ENCODE measurements at places on chromosomes 6 and 20.

- DNase-seq, result no peak
These were observed 300.9 kb downstream of the LAMA2 start for GRCh38 chr6:129183681-129184301.

GRCh38 chr6:169938262-169938701 lies 186.9 kb downstream of the ERMARD start:
- no peak for DNase-seq

- no peak for DNase-seq
These were observed 743.8 kb upstream of the FLRT3 start for GRCh38 chr20:15081261-15081660.

DNA sequence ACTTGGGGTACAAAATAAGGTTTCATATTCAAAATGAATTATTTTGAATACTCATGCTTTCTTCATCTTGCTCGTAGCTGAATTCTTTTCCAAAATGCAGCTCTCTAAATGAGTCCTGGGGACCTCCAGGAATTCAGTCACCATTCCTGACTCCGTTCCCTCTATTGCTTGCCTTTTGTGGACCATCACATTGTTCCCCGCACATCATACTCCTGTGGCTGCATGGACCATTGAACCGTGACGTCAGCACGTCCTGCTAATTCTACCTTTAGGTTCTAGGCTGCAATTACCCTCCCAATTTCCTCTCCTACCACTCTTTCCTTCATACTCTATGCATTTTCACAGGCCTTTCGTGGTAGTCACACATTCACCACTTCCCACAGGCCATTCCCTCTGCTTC lies 173.1 kb upstream of the ID4 start:
- no peak for DNase-seq

GRCh38 chr20:59525500-59526241 lies 78.7 kb upstream of the PHACTR3 start:
- no peak for DNase-seq

- no peak for DNase-seq
These were observed 971 bp downstream of the RBCK1 start for GRCh38 chr20:408843-409696.

GRCh38 chr6:55675941-55676340 lies 96.9 kb upstream of the HMGCLL1 start:
- DNase-seq, result no peak

DNA sequence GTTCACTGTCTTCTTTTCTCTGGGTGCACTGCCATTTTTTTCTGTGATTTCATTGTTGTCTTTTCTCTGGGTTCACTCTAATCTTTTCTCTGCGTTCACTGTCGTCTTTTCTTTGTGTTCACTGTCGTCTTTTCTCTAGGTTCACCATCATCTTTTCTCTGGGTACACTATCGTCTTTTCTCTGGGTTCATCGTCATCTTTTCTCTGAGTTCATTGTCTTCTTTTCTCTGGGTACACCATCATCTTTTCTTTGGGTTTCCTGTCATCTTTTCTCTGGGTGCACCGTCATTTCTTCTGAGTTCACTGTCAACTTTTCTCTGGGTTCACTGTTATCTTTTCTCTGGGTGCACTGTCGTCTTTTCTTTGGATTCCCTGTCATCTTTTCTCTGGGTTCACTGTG lies 137.6 kb upstream of the MAP3K4 start:
- DNase-seq, result no peak

- no peak for DNase-seq
These were observed 61.4 kb upstream of the ZNF217 start for GRCh38 chr20:53654932-53655624.

DNA sequence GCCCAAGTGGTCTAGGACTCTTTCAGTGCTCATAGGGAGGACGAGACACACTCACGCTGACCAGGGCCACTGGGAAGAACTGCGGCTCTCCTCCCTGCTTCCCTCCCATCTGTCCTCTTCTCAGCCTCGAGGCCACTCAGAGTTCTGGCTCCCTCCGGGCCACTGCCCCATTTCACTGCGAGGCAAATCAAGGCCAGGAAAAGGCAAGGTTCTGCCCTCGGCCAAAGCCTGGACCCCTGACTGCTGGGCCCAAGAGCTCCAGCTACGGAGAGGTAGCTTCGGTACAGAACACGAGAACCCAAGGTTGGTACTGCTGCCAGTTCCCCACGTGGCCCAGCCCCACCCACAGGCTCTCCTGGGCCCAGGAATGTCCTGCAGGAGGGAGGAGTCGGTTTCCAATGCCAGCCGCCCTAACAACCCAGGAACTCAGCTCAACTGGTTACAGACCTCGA lies 14.7 kb downstream of the PI16 start:
- DNase-seq, result no peak

DNA sequence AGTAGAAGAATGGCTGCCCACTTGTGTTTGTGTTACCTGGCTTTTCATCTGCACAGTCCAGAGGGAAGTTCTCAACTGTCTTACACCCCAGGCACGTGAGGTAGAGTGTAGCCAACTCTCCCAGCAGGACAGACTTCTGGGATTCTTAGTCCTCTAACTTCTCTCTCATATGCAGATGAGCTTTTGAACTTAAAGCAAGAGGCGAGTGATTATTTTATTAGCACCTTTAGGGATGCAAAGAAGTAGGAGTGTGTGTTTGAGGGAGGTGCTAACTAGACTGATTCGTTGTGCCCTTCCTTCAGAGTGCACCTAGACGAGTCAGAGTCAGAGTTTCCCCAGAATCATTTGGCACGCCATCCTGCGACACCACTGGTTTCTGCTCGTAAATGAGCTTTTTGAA lies 10.8 kb downstream of the CDYL start:
- DNase-seq, result no peak

DNA sequence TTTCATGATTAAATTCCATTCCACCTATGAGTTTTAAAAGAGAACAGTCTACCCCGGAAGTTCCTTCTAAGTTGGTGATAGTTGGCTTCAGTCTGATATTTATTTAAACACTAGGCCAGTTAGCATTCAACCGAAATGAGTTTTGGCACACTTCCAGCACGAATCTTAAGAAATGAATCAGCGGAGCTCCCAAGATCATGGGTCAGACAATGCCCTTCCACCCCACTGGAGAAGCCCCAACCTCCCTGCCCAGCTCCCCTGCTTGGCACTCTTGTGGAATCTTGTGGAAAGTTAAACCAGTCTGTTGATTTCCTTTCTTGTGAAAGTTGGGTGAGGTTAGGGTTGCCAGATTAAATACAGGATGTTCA lies 64.3 kb downstream of the MKKS start:
- no peak for DNase-seq

DNA sequence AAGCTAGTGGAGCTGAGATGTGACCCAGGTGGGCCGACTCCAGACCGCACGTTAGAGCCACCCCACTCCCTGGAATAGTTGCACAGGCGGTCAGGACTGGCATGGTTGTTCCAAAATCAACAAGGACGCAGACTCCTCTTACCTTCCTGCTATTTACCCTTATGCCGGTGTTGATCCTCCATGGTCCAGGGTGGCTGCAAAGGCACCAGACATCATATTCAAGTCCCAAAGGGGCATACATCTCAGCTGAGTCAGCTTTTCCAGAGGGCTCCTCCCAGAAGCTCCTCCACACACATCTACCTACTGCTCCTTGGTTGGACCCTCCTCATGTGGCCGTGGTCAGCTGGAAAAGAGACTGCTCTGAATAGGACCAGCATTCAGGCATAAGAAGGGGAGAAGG lies 112.2 kb downstream of the SYCP2 start:
- no peak for DNase-seq

GRCh38 chr20:12331236-12331635 lies 413.5 kb downstream of the BTBD3 start:
- DNase-seq, result no peak

DNA sequence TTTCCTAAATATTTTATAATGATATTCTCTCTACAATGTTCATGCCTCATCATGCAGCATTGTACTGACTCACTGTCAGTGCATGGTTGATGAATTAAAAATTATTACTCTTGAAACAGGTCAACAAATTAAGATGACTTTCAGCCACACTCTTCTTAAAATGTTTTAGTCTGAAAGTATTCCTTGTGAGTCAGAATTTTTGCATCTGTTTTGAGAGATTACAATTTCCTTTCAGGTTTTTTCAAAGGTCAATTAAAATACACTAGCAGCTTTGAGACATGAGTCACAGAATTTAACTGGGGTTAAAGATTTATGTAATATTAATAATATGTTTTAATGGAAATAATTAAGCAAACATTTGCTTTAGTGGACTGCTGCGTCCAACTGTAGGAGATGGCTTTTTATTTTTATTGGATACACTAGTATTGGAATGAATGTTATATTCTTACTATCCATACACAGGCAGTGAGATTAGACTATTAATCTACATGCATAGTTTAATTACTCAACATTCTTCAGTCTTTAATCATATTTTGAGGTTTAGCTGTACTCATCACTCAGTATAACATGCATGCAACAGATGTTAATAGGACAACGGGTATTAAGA lies 9.7 kb downstream of the COL12A1 start:
- DNase-seq, result no peak

GRCh38 chr6:140446241-140446640 lies 1071.8 kb upstream of the CITED2 start:
- DNase-seq, result no peak

GRCh38 chr20:750801-751200 lies 17.5 kb downstream of the SLC52A3 start:
- DNase-seq, result no peak

GRCh38 chr20:5890773-5891441 lies 59.4 kb downstream of the TRMT6 start:
- DNase-seq, result no peak

- DNase-seq, result no peak
These were observed 186.9 kb downstream of the UTRN start for GRCh38 chr6:144471986-144472385.

DNA sequence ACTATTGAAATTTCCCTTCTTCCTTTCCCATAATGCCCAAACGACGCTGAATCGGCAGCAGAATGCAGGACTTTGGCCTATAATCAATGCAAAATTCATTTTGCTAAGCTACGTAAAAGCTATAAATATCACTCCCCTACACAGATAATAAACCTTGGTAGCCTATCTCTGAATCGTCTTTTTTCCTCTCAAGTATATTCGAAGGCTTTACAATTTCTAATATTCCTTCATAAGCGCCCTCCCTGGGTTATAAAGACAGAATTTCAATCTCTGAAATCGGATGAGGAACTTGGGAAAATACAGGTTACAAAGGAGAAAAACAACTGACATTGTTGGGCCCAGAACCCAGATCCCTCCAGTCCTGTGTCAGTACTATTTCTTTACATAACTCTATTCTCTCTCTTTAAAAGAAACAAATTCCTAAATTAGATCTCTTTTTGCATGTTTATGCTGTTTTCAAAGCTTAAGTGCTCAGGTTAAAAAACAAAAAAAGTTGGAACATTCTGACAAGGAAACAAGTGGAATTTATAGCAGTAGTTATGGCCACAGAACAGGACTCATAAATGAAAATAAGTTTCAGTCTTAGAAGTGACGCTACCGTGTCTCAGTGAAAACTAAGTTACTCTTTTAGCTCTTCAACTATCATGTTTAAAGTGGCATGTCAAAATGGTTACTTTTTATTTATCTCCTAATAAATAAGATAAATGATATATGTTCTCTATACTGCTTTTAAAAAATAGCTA lies 84.5 kb downstream of the SESN1 start:
- no peak for DNase-seq

- no peak for DNase-seq
These were observed 1.6 kb upstream of the PRIM2 start for GRCh38 chr6:57315851-57316250.

- DNase-seq, result no peak
These were observed 260.3 kb upstream of the MAN1A1 start for GRCh38 chr6:119609865-119610264.

DNA sequence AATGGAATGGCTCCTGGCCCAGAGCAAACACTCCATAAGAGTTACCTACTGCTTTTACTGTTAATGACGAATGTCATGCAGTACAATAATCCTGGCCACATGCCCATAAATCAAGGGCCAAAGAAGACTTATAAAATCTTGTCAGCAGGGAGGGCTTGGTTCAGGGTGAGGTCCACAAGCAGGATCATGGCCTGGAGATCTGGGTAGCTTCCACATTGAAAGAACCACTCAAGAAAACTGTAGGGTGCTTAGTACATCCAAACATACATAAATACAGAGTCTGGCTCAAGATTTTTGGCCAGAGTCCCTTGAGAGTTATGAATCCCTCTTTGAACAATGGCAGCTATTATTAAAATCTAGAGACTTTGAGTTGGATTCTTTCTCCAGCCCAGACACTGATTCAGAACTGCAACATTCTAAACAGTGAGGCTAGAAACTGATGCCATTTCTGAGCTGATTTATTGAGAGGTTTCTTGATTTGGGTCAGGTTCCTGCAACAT lies 188.7 kb downstream of the CDC5L start:
- DNase-seq, result no peak

DNA sequence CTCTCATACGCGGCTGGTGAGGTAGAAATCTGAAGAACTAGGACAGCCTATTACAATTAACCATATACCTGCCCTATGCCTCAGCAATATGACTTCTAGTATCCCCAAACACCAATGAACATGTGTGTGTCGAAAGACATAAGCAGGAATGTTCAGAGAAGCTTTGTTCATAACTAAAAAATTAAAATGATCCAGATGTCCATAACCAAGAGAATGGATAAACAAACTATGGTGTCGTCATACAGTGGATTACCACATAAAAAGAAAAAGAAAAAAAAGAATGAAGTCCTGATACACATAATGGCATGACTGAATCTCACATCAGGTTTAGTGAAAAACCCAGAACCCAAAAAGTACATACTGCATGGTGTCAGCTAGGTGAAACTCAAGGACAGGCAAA lies 73.9 kb downstream of the MDN1 start:
- DNase-seq, result no peak

DNA sequence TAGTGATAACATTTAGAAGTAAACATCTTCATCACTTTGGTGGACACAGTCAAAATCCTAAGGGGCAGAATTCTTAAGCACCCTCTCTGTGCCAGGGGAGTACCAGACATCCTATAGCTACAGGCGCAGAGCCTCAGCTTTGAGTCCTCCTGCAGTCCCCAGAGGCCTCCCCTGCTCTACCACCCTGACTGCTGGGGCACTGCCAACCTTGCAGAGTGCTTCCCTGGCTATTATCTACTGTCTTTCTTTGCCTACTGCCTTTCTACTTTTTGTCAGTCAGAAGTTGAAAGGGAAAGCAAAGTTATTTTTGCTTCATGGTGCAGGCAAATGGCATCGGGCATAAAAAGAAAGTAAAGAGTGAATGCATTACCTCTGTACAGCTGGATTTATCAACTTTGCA lies 80.1 kb downstream of the AIG1 start:
- no peak for DNase-seq
